Stimulated activated CD4-positive, alpha-beta T cell treated with anti-CD3 and anti-CD28 coated beads, TNF-alpha, amount 100 ng/mL, for 48 hours (primary cell): ENCODE measurements at places on chromosomes 2 and 18.

GRCh38 chr2:204850581-204850980 is 305.3 kb downstream of the PARD3B start:
- no peak for DNase-seq

GRCh38 chr2:121663434-121663833 is 14.2 kb upstream of the CLASP1 start:
- no peak for DNase-seq

- no peak for DNase-seq
Measured at GRCh38 chr18:50651334-50651733, 91.4 kb downstream of the MAPK4 start.

DNA sequence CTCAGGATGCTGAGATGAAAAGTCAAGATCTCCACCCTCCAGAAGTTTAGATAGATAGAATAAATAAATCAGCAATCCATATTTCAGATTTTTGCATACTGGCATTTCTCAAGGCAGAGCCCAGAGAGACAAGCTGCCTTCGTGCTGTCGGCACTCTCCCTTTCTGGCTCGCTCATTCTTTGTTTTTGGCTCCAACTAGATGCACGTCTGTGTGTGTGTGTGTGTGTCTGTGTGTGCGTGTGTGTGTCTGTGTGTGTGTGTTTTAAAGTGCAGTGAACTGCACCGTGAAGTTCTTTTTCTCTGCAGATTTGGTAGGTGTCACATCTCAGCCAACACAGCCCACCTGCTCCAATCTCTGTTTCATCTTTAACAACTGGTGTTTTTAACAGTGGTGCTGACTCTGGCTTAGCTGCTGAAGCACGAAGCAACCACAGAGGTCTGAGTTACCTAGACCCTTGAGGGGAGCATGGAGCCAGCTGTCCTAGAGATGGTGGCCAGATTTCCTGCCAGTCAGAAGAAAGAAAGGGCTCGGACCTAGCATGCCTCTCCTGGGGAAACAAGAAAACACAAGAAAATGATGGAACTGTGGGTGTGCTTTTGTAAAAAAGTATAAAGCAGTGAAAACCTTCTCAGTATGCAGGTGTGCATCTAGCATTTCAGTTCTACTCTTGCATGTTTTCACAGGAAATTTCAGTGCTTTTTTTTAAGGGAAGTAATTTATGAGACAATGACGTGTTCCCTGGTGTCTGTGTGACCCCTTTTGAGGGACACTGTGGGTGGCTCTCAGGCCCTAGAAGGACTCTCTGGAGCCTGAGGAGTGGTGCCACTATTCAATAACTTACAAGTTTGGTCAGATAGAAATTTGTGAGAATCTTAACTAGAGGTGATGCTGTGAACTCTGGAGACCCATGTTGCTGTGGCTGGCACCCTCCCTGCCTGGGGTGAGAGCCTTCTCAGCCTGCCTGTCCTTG is 364.3 kb downstream of the RNF144A start:
- DNase-seq, result no peak
